ENCODE measurements at places on chromosomes 6 and 20.

- DNase-seq, result no peak
Observed at GRCh38 chr20:53695797-53696527, 102.3 kb upstream of the ZNF217 start.

DNA sequence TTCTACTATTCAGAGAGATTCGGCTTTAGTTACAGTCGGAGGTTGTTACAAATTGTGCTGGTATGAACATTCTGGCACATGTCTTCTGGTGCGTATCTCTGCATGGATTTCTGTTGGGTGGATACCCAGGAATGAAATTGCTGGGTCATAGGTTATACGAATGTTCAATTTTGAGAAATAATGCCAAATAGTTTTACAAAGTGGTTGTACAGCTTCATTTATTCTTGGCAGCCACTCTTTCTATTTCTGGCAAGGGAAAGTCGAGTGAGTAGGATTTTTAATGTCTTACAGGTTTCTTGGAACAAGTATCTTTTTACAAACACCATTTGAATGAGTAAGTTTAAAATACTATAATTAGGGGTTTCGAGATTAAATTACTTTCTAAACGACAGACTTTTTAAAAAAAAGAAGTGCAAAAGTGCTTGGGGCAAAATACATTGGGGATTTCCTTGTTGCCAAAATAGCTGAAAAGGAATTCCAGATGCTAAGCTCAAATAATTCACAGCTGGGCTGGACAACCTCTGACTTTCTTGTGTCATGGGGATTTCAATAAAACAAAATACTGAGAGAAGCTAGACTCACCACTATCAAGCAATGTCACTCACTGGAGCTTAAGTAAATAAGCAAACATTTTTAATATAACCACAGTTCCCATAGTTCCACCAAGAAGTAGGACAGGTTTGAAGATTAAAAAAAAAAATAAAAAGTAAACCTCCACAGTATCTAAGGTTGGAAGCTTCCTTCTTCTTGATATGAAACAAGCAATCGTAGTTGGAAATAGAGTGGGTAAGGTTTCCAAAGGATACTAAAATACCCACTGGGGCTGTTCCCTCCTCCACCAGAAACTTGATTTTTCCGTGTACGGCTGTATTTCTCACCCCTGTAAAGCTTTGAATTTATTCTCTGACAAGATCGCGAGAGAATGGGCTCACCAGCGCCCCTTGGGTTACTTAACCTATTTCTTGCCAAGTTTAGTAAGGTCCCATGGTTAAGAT lies 21.6 kb upstream of the GFOD1 start:
- no peak for DNase-seq

- DNase-seq, result no peak
Observed at GRCh38 chr20:42341654-42342053, 723.5 kb upstream of the CHD6 start.

DNA sequence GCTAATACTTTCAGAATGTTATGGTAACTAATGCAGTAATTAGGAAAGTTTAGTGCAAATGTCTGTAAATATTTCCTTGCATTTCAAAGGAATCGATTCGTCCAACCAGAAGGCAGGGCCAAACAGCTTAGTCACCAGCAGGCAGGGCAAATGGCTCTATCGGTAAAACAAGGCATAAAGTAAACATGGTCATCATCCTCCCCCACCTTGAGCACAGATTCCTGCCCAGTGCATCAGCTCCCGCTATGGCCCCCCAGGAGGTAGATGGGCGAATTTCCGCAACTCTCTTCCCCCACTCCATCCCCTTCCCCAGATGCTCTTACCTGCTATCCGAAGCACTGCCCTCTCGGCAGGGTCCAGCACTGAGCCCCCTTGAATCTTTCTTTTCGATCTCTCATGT lies 103.8 kb upstream of the BEND6 start:
- no peak for DNase-seq

- no peak for DNase-seq
Observed at GRCh38 chr6:160431226-160431625, 83.0 kb downstream of the SLC22A3 start.

DNA sequence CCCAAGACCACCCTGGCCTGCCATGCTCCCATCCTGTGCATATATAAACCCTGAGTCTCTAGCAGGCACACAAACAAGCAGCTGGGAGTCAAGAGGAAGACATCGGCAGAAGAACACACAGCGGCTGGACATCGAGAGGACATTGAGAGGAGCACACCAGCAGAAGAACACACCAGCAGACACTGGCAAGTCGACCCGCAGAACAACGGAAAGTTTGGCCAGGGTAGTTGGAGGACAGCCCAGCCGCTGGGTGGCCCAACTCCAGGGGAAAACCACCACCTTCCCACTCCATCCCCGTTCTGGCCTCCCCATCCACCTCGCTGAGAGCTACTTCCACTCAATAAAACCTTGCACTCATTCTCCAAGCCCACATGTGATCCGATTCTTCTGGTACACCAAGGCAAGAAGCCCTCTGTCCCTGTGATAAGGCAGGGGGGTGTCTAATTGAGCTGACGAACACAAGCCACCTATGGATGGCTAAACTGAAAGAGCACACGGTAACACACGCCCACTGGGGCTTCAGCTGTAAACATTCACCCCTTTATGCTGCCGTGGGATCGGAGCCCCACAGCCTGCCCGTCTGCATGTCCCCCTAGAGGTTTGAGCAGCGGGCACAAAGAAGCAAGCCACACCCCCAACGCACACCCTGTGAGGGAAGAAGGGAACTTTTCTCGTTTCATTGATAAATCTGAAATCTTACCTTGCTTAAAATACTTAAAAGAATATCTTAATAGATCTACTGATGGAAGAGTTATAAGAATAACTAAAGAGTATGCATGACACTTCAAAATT lies 13.8 kb downstream of the TMX4 start:
- DNase-seq, result no peak

DNA sequence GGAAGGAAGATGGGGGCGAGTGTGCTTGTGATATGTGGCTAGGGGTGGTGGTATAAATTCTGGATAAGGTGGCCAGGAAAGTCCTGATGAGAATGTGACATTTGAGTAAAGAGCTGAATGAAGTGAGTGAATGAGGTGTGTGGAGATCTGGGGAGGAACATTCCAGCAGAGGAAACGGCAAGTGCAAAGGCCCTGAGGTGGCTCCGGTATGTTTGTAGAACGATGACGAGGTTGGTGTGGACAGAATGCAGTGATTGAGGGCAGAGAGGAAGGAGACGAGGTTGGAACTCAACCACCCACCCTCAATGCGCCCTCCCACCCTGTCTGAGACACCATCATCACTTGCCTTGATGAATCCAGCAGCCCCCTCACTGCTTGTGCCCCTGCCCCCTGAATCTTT lies 214.1 kb upstream of the RNF24 start:
- DNase-seq, result no peak

GRCh38 chr6:36327226-36327918 lies 9.3 kb downstream of the BNIP5 start:
- DNase-seq, result no peak

GRCh38 chr20:49813305-49813974 lies 812 bp downstream of the SLC9A8 start:
- DNase-seq, result no peak

GRCh38 chr6:56875961-56876360 lies 78.9 kb upstream of the BEND6 start:
- DNase-seq, result no peak

- DNase-seq, result no peak
Observed at GRCh38 chr6:163728442-163729126, 314.1 kb downstream of the QKI start.

GRCh38 chr6:41027799-41028560 lies 11.0 kb downstream of the UNC5CL start:
- DNase-seq, result peak; percentile 50

DNA sequence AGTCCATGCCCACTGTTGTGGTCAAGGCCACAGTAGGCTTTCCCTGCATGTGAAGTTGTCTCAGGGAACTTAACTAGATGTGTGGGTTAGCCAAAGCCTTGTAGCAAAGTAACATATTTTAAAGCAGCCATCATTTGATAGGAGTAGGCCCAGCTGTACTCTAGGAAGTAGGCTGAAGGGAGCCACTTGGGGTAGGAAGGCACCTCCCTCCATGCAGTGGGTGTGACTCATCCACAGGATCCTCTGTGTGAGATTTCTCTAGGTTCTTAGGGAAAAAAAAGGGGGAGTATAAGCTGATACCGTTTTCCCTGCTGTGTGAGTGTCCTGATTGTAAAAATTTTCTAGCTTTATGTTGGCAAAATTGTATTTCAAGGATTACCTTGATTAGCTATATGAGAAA lies 44.7 kb downstream of the VAPB start:
- DNase-seq, result no peak

DNA sequence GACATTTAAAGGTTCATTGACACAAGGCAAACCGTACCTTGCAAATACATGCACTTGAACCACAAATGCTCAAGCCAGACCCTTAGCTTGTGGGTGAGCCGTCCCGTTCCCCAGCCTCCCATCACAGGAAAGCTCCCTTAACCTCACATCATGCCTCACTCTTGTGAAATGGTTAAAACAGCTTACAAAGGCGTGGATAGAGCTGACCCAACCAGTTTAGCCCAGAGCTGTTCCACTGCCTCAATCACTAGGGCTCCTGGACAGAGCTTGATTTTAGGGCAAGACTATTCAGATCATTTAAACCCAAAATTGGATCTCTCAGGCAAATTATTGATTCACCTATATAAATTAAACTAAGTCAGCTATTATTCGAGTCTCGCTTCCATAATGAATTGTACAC lies 229.6 kb upstream of the TAB2 start:
- no peak for DNase-seq

DNA sequence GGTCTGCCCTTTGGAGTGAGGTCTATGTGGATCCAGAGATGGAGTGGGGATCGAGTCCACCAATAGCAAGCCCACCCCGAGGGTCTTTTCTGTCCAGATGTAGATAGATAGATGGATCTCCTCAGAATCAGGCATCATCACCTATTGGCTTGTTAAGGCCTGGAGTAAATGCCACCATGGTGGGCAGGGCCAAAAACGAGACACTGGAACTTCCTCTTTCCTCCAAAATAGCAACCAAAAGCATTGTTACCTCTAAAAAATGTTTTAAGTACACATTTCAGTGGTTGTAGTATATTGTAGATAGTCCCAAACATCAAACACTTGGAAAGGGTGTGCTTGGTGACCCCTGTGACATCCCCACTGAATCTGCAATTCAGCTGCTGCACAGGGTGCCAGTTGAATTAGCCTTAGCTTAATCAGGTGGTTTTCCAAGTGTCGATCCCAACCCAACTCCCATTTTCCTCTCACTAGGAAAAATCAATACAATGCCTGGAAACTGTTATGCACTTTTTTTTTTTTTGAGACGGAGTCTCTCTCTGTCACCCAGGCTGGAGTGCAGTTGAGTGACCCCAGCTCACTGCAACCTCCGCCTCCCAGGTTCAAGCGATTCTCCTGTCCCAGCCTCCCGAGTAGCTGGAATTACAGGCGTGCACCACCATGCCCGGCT lies 35.0 kb upstream of the NELFCD start:
- DNase-seq, result no peak

GRCh38 chr6:1039746-1040145 lies 272.2 kb upstream of the FOXQ1 start:
- no peak for DNase-seq

DNA sequence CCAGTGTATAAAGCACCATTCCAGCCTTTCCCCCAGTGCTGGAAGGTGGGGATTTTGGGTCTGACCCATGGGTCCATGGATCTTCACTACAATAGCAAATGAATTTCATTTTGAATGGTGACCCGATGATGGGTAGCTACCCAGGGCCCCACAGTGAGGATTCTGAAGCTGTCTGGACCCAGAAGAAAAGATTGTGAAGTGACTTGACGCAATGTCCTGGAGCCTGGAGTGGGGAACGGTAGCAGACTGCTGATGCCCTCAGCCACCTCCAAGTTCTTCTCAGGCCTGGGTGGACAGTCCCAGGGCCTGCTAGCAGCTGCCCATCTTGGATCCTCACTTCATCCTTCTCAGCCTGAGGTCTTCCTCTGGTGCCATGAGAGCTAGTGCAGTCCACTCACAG lies 23.4 kb upstream of the SLC32A1 start:
- DNase-seq, result no peak

All from NCI-H2029 (cell line).